ENCODE measurements at places on chromosomes 16 and 17. TPM values are rescaled to one million over a fixed set of nuclear protein-coding genes. Genes with fewer than 3 reads are reported as not detected.

- no peak for DNase-seq
Observed at GRCh38 chr16:87303431-87303930, 13.7 kb downstream of the C16orf95 start.

GRCh38 chr17:66518677-66519076 lies 216.3 kb downstream of the PRKCA start:
- DNase-seq, result no peak

DNA sequence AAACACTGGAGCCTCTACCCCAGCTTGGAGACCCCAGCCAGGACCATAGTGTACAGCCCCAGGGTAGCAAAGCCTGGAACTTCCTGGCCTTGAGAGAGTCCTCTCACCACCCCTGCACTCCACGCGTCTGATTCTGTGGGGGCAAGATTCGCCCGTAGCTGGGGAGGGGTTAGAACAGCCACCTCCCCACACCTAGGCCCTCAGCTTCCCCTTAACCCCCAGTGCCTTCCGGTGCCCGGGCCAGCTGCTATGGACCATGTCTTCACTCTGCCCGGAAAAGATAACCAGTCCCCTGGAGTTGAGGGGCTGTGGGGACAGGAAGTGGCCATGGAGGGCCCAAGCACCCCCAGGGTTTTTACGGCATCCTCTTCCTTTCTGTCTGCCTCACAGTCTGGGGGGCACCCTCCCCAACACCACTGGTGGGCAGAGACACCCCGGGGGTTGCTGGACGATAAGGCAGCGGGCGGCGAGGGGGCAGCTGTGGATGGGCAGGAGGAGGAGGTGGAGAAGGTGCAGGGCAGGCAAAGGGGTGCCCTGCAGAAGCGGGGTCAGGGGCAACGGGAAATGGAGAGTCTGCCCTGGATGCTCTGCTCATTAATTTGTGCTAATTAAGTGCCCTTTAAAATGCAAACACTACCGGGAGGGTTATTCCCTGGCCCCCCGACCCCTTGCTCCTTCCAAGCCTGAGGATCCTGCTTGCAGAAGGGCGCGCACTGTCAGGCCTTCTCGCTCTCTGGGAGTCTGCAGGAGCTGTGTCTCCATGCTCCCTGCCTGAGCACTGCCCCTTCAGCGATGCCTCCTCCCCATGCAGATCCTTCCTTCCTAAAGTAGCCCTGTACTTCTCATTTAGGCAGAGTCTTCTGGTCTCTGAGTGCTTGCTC lies 2.4 kb downstream of the PRSS27 start:
- no peak for DNase-seq

GRCh38 chr16:65305266-65305959 lies 183.6 kb upstream of the CDH11 start:
- DNase-seq, result no peak

DNA sequence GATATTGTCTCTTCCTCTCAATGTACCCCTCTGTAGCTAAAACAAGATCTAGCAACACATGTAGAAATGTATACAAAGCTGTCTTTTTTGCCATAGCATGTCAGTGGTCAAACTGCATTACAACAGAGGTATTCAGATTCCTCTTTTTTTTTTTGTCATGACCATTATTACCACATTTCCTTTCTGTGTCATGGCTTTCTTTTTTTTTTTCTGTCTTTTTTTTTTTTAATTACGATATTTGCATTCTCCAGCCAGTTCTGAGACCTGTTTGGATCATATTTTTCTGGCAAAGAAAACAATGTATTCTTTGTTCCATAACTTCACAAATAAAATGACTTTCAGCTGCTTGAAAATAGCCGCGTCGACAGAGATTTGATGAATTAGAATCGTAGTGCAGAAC lies 27.4 kb upstream of the CAPNS2 start:
- DNase-seq, result no peak

DNA sequence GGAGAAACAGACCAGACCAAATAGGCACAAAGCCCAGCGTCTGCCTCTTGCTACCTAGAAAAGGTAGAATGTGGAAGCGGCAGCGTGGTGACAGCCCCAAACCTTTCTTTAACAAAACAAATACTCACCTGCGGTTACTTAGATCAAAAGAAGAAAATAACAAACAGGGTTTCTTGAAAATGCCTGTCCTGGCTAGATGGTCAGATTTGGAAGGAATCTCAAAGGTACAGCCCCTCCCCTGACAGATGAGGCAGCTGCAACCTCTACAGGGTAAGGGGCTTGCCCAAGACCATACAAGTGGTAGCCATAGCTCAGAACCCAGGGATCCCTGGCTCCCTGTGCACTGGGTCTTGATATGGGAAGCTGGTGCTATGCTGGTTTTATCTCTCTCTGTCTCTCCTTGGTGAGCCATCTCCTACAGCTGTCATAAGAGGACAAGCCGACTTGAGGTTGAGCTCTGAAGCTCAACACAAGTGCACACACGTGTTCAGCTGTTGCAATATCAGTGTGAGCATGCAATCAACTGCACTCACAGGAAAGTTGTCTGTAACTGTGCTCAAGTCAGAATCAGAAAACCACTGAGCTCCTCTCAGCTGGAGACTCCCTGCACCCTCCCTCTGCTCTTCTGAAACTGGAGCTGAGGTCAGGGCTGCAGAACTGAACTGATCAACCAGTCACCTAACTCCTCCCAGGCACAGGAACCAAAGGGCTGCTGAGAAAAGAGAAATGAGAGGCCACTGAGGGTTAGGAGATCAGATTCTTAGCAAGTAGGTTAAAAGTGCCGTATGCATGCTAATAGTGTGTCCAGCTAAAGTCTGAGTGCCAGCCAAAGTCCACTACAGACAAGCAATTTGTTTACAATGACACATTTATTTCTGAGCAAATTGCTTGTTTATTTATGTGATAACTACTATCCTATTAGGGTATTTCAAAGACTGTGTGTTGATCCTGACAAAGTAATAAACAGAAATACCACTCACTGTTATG lies 6.1 kb upstream of the RNF157 start:
- peak; percentile 33 for DNase-seq

GRCh38 chr16:23572394-23572793 lies 14.9 kb downstream of the UBFD1 start:
- DNase-seq, result no peak

DNA sequence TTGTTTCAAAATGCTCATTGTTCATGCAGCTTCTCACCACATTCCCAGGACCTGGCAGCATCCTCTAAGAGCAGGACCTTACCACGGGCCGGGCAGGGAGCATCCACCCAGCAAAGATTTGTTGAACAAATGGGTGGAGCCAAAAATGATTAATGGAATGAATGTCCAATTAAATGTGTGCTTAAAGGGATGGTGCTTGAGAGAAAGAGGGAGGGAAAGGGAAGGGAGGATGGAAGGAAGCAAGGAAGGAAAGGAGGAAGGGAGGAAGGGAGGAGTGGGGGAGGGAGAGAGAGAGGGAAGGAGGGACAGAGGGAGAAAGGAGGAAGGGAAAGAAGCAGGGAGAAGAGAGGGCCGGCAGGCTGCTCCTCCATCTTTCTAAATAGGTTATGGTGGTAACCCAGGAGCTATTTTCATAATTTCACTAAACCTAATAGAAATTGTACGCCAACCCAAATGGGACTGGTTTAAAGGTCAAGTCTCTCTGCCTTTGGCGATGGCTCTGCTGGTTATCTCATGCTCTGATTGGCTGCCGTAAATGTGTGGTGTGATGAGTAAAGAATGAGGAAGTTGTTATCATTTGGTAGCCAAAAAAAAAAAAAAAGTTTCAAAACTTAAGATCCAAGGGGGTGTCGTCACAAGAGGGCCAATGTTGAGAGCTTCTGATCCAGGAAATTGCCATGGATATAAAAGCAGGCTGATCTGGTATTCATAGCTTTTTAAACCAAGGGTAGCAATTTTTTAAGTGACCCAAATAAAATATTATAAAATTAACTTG lies 126.7 kb upstream of the FOXF1 start:
- DNase-seq, result no peak

DNA sequence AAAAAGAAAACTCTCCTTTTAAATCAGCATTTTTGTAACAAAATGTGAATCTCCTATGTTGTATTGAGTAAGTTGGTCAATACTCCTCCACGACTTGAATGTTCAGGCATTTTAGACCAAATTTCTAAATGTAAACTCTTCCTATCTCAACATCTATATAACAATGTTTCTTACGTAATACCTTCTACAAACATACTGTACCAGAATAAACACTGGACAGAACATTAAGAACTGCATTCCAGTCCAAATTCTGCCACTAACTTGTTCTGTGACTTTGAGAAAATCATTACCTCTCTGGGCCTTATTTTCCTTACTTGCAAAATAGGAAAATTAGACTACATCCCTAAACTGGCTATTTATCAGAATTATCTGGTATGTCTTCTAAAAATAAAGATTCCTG lies 40.1 kb downstream of the AKAP10 start:
- DNase-seq, result no peak

- no peak for DNase-seq
Observed at GRCh38 chr16:77060614-77061013, 130.4 kb upstream of the MON1B start.

DNA sequence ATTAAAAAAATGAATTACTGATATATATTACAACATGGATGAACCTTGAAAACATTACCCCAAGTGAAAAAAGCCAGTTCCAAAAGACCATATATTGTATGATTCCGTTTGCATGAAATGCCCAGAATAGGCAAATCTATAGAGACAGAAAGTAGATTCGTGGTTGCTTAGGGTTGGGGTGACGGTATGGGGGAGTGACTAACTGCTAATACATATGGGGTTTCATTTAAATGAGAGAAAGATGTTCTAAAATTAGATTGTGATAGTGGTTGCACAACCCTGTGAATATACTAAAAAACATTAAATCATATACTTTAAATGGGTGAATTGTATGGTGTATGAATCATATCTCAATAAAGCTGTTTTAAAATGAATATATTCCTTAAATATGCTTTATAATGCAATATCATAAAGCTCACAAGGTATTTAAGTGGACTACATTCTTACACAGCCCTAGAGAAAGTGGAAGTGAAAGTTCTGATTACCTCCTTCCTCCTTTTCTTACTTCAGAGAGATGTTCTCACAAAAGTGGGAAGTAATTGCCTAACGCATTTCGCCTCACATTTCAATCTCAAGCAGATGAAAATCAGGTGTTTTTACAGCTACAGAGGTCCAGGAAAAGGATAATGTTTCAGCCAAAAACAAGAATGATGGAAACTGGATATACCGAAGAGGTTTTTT lies 142.7 kb upstream of the GNAO1 start:
- DNase-seq, result no peak

DNA sequence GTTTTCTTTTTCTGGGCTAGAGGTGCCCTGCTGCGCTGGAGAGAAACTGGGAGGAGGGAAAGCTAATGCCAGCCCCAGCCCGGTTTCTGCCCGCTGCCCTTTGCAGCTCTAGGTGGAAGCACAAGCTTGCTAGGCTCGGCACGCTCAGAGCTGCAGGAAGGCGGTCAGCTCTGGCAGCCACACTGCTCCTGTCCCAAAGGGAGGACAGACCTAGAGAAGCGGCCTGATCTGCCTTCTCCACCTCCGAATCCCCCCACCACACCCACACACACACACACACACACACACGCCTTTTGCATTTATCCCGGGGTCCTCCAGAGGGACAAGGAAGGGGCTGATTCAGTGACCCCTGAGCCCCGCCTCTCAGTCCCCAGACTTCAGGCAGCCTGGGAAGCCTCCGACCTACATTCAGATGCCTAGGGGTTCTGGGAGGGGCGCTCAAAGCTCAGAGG lies 418.1 kb downstream of the SOX9 start:
- DNase-seq, result no peak

Gene PYDC1
- not detected for polyA plus RNA-seq

DNA sequence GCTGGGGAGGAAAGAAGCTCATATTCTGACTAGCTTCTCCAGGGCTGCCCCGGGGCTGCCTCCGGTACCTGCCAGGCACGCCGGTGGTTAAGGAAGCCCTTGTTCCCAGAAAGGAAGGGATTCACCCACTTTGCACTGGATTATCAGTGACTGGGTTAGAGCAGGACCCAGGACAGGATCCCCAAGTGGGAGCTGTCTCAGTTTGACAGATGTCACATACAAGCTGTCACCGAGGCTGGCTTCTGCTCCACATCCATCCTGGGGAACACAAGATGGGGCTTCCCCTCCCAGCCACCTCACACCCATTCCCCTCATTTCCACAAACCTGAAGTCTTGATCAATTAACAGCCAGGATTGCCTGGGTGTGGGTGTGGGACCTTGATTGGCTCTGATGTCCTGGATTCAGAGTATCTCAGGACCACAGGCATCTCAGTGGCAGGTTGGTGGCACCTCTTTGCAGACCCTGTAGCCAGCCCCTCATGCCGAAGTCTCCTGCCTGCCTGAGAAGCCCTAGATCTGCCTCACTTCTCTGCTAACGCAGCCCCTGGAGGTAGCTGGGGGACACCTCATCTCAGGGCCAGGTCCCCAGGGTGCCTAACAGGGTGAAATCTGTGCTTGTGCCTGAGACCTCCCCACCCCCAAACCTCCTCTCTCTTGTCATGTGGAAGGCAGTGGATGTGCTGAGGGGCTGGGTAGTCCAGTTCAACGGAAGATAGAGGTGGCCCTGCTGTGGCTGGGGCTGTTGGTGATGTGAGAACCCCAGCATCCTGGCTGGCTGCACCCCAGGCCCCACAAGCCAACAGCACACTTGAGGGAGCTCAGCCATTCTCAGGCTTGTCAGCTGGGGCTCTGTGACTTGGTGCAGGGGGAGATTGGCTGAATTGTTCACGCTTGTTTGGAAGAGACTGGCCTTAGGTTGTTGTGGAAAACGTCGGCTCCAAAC lies 1.4 kb downstream of the CACNG5 start:
- DNase-seq, result no peak

GRCh38 chr17:8468127-8468526 lies 32.4 kb downstream of the NDEL1 start:
- no peak for DNase-seq

DNA sequence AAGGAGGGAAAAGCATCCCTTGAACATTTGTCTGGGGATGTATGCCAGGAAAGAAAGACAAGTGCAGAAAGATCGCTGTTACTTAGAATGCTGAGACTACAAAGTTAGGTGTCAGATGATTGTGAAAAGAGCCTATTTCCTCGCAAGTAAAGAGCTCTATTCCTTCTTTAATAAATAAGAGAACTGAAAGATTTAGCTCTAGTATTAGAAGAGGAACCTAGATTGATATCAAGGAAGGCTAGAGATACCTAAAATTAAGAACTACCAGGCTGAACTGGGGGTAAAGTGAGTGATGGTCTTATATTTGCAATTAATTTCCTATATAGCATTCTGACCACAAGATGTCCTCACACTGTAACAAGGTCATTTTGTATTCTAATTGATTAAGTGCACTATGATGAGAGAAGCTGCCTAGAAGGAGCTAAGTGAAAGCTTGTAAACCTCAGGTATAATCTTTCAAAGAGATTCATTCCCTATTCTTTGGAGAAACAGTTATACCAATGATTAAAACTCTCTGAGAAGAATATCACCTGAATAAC lies 62.3 kb downstream of the SSH2 start:
- peak; percentile 12 for DNase-seq

Gene RPAIN
- polyA plus RNA-seq, result 35.1 TPM

DNA sequence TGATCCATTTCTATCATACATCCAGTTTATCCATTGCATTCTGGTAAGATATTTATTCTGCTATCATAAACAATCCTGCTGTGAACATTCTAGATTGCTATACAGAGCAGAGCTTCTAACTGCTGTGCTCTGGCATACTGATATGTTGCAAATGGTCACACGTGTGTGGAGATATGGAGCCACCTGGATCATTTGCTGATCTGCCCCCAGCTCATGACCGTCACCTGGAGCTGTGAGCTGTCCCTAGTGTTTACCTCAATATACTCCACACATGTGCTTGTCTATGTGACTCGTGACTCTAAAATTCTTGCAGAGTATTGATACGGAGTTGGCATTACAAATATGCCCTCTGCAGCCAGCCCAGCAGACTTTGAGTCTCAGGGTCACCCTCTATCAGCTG lies 164.5 kb upstream of the ZFHX3 start:
- no peak for DNase-seq

Gene RCVRN
- polyA plus RNA-seq, result not detected

Measured in CD4-positive, CD25-positive, alpha-beta regulatory T cell (primary cell).